ENCODE measurements at places on chromosomes 6 and 20. TPM values are rescaled to one million over a fixed set of nuclear protein-coding genes. Genes with fewer than 3 reads are reported as not detected.

DNA sequence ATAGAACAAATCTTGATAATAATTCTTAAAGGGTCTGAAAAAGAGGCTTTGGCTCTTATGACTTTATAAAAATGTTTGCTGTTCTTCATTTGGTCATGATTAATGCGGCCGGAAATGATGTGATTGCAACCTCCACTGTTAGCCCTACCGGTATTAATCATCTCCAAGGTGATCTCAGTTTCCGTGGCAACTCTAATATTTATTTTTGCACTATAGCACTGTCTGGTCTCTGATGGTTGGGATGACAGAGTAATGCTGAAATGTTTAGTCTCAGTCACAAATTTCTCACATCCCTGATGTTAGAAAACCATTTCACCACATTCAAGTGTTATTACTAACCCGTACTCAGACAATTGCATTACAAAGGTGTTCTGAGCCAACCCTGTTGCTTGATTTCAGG, 87.4 kb downstream of the TMEM200A start:
- peak; percentile 44 for DNase-seq

- no peak for DNase-seq
Observed at GRCh38 chr6:128007658-128008057, 106.8 kb upstream of the THEMIS start.

GRCh38 chr6:96017070-96017359, 1.2 kb downstream of the FUT9 start:
- DNase-seq, result no peak

DNA sequence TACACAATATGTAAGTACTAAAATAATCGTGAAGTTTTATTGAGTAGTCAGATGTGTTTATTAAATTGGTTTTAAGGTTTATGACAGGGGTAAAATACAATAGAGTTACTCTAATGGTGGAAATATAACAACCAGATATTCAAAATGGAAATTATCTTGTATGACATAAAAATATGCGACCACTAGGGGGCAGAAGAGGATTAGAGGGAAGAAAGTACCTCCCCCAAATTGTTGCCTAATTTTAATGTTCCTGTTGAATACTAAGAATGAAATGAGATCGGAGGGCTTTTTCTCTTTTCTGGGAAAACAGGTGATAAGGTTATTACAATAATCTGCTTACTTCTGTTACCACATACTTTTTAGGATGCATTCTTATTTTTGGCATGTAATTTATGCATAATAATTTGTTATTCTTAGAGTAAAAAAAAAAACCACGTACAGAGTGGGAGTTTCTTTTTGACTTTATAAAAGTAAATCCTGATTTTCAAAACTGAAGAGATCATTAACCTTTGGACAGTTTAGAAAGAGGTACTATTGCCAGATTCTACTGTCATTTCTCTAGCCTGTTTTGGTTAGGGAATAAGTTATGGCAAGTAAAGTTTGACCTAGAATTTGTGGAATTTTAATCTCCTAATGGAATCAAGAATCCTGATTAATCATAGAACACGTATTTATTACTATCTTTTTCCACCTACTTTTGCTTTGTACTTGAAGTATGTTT, 159.2 kb downstream of the CD109 start:
- peak; percentile 45 for DNase-seq

DNA sequence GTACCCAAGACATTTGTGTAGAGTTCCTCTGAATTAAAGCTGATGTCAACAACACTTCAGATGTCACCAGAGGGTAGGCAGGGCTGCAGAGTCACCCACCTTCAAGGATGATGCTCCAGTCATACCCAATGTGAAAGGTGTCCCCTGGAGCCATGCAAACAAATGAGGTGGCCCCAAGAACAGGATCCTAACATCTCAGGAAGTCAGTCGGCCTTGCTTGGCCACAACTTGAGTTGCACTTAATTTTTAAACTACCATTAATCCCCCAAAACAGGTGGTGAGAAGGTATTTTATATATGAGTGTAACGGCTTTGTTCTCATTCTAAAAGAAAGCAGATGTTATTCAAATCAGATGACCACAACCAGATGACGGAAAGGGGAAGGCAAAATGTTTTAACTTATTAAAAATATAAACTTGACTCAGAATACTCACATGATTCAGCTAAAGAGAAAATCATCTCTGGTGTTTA, 21.1 kb upstream of the SERPINB1 start:
- DNase-seq, result no peak

- DNase-seq, result no peak
Observed at GRCh38 chr6:11804701-11805100, 26.1 kb upstream of the ADTRP start.

DNA sequence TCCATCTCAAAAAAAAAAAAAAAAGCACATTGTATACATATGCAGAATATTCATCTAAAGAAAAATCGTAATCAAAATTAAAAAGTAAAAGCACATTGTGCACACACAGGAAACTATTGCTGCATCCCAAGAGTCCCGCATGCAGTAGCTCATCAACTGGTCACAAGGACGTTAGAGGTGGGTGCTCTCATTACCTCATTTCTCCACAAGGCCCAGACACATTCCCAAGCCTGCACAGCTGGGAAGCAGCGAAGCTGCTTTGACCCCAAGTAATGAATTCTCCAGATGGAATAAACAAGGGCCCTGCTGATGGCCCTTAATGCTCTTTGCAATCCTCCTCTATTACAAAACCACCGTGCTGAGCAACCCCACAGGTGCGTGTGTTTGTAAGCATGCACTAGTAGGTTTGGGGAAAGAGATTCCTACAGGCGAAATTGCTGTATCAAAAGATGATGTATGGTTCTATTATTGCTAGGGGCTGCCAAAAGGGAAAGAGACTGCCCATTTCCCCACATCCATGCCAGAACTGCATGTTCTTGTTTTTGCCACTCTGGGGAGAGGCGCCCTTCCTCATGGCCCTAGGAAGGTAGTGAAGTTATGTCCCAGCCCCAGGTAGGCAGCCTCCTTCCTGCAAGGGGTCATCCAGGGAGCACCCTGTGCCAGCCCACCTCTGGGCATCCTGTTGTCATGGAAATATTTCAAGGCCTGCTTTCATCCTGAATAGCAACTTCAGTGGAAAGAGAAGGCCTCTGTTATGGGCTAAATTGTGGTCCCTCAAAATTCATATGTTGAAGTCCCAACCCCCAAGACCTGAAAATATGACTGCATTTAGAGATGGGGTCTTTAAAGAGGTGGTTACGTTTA, 34.6 kb upstream of the PTGIS start:
- DNase-seq, result no peak

GRCh38 chr6:17233531-17233930, 47.6 kb upstream of the RBM24 start:
- peak; percentile 98 for DNase-seq

GRCh38 chr6:22444330-22444729, 125.0 kb upstream of the HDGFL1 start:
- DNase-seq, result no peak

DNA sequence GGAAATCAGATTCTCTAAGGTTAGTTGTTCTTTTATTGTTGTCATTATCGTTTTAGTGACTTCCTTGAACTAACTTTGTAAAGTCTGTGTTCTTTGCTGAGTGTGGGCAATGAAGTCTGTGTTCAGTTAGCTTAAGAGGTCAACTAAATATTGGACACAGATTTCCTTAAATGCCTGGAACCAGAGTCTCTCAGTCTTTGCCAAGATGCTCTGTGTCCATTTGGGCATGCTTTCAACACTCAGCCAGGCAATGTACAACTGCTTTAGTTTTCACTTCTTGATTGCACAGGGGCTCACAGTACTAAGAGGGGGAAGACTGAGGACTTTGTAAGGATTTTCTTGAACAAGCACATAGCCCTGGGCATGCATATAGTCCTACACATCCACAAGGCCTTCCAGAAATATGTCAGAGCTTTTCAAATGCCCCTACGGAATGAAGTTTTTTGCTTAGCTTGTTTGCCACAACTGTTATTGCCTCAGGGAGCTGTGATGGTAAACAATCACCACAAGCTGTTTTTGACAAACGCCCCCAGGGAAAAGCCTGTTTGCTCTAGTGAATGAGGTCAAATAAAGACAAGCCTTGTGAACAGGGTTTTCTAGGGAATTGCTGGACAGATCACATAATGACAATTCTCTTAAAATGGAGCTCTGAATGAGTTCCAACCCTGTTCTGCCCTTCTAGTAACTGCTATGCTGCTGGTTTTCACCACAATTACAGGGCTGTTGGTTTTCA, 82.5 kb downstream of the B3GAT2 start:
- DNase-seq, result no peak

GRCh38 chr20:63323357-63323981, 30.5 kb downstream of the COL20A1 start:
- DNase-seq, result no peak

DNA sequence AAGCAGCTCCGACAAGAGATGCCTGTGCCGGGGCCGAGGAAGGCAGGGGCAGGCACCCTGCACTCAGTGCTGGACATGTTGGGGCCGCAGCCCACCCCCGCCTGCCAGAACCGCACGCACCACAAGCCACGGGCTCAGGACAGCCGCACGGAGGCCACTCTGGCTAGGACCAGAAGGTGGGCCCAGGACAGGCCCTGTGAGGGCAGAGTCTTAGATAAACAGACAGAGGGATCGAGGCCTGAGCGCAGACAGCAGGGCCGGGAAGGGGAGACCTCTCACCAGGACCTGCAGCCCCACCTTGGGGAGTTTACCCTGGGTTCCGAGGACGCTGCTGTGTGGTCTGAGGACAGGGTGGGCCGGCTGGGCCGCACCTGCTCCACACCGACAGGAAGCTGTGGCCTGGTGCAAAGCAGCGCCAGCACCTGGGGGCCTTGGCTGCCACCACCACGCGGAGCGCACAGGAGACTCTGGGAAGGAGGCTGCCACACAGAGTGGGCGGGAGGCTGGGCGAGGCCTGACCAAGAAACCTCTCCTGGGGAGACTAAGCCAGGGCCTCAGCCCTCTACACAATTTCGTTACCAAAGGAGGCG, 32.0 kb downstream of the KCNQ2 start:
- DNase-seq, result no peak

- DNase-seq, result peak; percentile 67
Observed at GRCh38 chr20:43751167-43752050, 24.6 kb upstream of the GTSF1L start.

The HSPA12B gene
- total RNA-seq, result 0.04 TPM

The DEFB132 gene
- total RNA-seq, result not detected

The HLA-DMB gene
- total RNA-seq, result 0.92 TPM

The CGA gene
- not detected for total RNA-seq

The ISM1 gene
- total RNA-seq, result 2.6 TPM

All from foreskin keratinocyte (primary cell).